Skin of body (tissue), 3 donors: ENCODE measurements at places on chromosomes 3 and 15. TPM values are rescaled to one million over a fixed set of nuclear protein-coding genes. Genes with fewer than 3 reads are reported as not detected.

Gene MKRN3
- total RNA-seq, result 0.89 TPM

Gene CPLX3
- 0.20 TPM for total RNA-seq

Gene IL16
- total RNA-seq, result 8.9 TPM

Gene CD200R1
- total RNA-seq, result 6.3 TPM

Gene TMCO5A
- total RNA-seq, result not detected

Gene FGF12
- 1.4 TPM for total RNA-seq

Gene IL20RB
- total RNA-seq, result 15.8 TPM

Gene USP19
- 29.0 TPM for total RNA-seq

Gene CAMKV
- total RNA-seq, result 0.89 TPM

Gene SLC2A2
- not detected for total RNA-seq

Gene SPATA12
- total RNA-seq, result 0.10 TPM

Gene VEPH1
- 6.4 TPM for total RNA-seq

Gene TRAIP
- 2.8 TPM for total RNA-seq

Gene CACNA1D
- total RNA-seq, result 5.6 TPM

Gene SAMMSON
- 0.69 TPM for total RNA-seq

Gene RETNLB
- total RNA-seq, result not detected

Gene WHAMM
- total RNA-seq, result 5.7 TPM

Gene WDR49
- 0.49 TPM for total RNA-seq

Gene CILP
- 24.4 TPM for total RNA-seq

Gene DGKG
- 2.9 TPM for total RNA-seq

Gene UTS2B
- 0.39 TPM for total RNA-seq

Gene MYL3
- 23.7 TPM for total RNA-seq

Gene DUT
- total RNA-seq, result 50.4 TPM

Gene FEZF2
- total RNA-seq, result not detected

Gene LNP1
- 3.4 TPM for total RNA-seq
